ENCODE measurements at places on chromosomes 2 and 18.

DNA sequence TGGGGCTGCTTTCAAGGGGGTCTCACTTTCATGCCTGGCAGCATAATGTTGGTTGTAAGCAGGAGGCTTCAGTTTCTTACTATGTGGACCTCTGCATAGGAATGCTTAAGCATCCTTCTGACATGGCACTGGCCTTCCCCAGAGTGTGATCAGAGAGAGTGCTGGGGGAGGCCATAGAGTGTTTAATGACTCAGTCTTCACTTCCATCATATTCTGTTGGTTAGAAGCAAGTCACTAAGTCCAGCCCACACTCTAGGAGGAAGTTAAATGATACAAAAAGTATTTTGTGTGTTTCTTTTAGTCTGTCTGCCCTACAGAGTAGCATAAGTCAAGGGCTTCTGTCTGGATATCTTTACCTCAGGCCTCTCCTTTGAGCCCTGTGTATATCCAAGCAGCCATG is 64.9 kb downstream of the GALNT1 start:
- no peak for DNase-seq

- no peak for DNase-seq
Measured at GRCh38 chr2:84959095-84959565, 11.8 kb upstream of the KCMF1 start.

DNA sequence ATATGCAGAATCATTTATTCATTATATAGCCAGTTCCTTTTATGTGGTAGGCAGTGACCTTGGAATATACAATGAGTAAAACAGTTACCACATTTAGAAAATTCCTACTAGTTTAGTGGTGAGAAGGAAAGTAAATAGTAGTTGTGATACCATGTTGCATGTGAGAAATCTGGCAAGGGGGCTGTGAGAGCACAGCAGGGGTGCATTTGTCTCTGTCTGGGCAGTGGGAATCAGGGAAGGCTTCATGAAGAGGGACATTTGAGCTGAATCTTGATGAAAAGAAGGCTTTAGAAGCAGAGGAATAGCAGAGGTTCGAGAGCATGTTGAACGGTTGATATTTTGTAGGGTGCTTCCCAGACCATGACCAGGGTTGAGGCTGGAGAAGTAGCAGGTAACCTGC is 78.7 kb downstream of the RAB3GAP1 start:
- DNase-seq = no peak

DNA sequence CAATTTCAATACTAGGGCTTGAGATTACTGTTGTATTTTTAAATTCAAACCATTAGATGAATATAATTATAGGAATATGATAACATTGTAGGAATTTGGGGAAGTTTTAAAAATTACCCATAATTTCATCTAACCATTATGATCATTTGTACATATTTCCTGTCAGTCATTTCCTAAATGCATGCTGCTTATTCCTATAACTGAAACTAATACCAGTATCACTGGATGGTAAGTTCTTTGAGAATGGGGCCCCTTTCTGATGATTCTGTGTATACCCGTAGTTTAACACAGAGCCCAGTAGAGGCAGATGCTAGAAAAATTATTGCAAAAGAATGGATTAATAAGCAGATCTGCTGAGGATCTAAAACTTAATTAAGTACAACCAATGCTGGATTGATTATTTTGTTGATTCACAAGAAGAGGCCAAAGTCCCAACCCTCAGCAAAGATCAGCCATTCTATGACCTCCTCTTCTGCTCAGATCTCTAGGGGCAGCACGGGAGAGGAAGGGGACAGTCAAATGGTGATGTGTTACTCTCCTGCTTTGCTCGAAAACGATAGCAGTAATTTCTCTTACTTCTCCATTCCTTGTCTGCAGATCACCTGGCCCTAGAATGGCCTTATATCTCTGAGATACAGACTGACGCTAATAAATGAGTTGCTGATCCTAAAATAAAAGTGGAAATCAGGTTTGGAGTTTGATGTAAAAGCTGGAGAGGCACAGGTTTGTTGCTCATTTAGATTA is 69.5 kb upstream of the PELI1 start:
- peak; percentile 14 for DNase-seq

DNA sequence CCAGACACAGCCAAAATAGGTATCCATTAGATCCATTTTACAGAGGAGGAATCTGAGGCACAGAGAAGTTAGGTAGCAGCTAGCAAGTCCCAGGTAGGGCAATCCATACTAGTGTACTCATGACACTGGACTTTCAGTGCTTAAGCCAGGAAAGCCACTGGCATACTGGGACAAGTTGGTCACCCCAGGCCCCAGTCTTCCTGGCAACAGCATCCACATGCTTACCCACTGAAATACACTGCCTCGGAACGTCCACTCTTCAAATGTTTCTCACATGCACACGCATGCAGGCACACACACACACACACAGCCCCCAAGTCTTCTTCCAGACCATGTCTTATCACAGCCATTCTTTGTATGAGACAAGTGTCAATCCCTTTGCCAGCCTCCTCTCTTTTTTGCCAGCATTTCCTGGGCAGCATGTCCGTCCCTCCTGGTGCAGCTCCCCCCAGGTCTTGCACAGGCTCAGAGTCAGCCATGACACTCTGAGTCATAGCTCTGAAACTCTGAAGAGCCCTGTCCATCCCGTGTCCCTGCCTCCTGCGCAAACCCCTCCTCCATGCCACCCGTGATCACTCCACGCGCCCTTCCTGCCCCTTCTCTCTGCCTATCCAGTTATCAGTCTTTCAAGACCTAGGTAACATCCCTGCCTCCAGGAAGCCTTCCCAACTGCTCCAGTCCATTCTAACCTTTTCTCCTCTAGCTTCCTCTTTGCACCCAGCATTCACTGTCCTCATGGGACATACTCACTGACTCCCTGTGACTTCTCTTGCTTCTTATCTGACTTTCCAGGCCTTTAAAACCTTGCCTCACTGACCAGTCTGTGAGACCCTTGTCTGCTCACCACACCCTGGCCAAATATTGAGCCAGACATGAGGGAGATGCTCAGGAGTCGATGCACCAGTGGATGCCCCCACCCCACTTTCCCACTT is 10.9 kb upstream of the TEX261 start:
- DNase-seq = no peak

DNA sequence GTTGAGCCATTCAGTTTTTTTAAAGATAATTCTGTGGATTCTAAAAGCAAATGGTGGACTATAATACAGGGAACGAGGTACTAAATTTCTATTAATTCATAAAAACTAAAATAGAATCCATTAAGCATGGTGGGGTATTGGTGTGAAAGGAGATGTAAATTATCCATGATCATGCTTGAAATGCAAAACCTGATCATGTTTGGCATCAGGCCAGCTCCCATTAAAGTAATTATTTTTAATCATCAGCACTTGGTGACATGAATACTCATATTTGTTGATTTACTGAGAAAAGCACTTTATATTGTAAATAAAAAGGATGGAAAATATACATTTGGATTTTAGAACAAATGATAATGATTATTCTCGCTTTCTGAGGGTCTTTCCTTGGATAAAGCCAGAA is 232.3 kb upstream of the MEIS1 start:
- no peak for DNase-seq

Data from activated naive CD4-positive, alpha-beta T cell treated with Interleukin-2 at 50 U/mL for 16 hours (primary cell).